ENCODE measurements at places on chromosomes 5 and 9. TPM values are rescaled to one million over a fixed set of nuclear protein-coding genes. Genes with fewer than 3 reads are reported as not detected.
A peak's percentile ranks its signal among the peaks of the same experiment; 100 is the strongest.

C1QTNF3 gene
- 1.1 TPM for total RNA-seq

TAS2R1 gene
- total RNA-seq: not detected

ZNF883 gene
- total RNA-seq: not detected

OTP gene
- total RNA-seq: 8.4 TPM

PCDHA8 gene
- total RNA-seq: not detected

DNA sequence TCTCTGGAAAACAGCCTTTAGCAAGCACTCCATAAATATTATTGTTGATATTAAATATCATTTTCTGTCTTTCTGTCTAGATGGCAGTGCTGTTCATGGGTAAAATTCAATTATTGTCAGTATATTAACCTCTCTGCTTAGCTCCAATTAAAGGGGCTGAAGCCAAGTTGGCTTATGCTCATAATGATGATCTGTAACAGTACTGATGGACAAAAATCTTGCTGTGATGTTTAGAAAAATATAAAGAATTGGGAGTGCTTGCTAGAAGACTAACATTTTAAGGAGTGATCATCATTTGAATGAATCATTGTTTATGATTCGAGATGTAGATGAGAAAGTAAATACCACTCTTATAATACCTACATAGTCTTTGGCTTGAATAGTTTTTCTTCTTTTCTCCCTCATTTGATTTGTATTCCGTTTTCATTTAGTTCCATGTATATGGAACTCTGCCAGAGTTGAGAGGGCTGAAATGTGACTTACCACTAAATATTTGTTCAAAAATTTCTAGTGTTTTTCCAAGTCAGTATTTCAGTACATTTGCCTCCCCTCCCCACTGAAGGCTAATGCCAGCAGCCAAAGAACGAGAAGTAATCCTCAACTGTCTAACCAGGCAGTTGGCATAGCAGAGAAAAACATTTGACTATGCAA, 538.3 kb downstream of the CSNK1G3 start:
- no peak for DNase-seq
- no peak overlapping the region for H3K27ac ChIP-seq
- no peak overlapping the region for H3K4me3 ChIP-seq

DNA sequence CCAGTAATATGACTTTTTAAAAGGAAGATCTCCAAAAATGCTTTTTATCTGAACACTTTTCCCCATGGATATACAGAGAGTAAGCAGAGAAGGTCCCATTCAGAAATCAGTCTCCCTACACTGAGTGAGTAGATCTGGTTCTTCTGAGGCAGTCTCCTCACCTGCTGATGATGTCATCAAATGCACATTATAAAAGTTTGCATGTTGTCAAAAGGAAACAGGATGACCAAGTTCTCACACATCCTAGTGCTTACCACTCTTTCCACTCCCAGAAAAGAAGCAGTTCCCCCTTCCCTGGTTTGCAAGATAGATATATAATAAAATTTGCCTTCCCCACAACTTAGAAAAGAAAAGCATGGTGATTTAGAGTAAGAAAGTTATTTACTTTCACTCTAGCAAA, 180.5 kb downstream of the RAB3C start:
- no peak for DNase-seq
- H3K27ac ChIP-seq: no peak overlapping the region
- no peaks in the 10 kb centered on the region for H3K27me3 ChIP-seq
- H3K4me1 ChIP-seq: no peaks in the 10 kb centered on the region
- H3K4me3 ChIP-seq: no peak overlapping the region

DNA sequence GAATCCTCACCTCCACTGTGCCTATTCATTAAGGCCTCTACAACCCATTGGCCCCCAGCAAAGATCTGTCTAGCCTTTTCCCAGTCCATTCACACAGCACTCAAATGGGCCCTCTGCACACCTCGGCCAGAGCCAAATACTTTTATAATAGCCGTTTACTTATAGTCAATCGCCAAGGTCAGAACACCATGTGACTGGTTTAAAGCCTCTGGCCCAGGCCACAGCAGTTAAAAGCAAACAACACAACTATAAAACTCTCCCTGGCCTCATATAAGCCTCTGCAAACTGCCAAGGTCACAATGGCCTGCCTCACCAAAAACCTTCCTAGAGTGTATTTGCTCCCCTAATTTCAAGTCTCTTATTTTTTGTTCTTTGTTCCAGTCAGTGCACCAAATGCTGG, 562.6 kb downstream of the CAAP1 start:
- DNase-seq: no peak
- no peaks in the 10 kb centered on the region for H3K36me3 ChIP-seq
- H3K27ac ChIP-seq: no peak overlapping the region
- no peaks in the 10 kb centered on the region for H3K27me3 ChIP-seq
- H3K4me3 ChIP-seq: no peak overlapping the region

DNA sequence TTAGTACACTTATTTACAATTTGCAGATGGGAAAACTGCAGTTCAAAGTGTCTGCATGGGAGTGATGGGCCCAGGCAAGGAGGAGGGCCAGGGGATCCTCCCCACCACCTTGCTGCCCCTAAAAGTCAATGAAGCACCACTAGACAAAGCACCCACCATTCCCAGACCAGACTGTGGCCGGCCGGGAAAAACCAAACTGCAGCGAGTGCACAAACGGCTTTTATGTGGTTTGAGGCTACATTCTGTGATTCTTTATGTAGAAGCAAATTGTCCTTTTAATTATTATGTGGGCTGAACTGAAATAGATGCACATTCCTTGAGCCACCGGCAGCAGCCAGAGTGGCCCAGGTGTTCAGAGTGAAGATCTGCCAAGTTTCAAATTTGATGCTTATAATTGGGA, 585.3 kb upstream of the KLF4 start:
- H3K36me3 ChIP-seq: no peaks in the 10 kb centered on the region
- no peak overlapping the region for H3K4me3 ChIP-seq
- no peak overlapping the region for H3K27ac ChIP-seq

DNA sequence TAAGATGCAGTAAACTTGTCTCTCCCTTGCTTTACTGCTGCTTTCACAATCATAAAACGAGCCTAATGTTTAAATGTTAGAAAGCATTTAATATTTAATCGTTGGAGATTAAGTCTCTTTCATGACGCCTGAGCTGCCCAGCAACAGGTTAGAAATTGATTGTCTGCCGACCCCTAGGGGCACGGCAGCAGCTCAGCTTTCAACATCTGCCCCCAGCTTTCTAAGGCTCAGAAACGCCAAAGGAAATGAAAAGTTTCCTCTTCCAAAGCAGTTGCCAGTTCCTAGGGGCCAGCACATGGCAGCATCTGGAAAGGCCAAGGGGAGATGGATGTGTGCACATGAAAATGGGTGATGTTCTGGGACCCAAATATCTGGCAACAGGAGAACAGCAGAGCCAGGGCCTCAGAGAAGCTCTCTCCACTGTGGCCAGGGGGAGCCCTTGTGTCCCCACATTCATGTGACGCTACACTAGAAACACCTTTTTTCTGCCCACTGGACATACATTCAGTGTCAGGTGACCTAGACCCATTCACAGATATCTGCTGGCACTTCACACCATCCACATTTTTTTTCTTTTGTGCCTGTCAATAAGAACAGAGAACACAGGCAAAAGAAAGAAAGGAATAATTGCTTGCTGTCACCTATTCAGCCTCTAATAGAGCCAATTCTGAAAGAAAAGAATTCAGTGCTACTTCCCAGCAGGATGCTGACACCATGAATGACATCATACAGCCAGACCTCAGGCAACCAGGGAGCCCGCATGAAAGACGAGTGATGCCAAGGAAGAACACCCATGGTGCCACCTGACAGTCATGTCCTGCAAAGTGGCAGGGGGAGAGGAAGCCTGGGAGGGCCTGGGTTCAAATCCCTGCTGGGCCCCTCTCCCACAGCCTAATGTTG, 205.0 kb upstream of the TAS2R1 start:
- H3K27ac ChIP-seq: no peak overlapping the region
- no peak for DNase-seq
- no peaks in the 10 kb centered on the region for H3K36me3 ChIP-seq
- H3K4me1 ChIP-seq: no peaks in the 10 kb centered on the region

GRCh38 chr9:75142202-75142601, 53.9 kb downstream of the OSTF1 start:
- H3K27ac ChIP-seq: 0 out of 2 replicates have a peak overlapping the region, but pooled peaks have one; percentile 6
- DNase-seq: no peak
- H3K27me3 ChIP-seq: no peaks in the 10 kb centered on the region

- DNase-seq: peak; percentile 64
- no peaks in the 10 kb centered on the region for H3K27me3 ChIP-seq
- H3K36me3 ChIP-seq: no peaks in the 10 kb centered on the region
- H3K4me1 ChIP-seq: peaks cover 25% of the 10 kb centered on the region
These were observed 4.2 kb downstream of the CCNI2 start for GRCh38 chr5:132751444-132751843.

GRCh38 chr5:172906436-172906835, 52.8 kb upstream of the RPL26L1 start:
- H3K4me3 ChIP-seq: no peak overlapping the region
- peak; percentile 57 for DNase-seq
- peak overlapping the region; percentile 56 for H3K27ac ChIP-seq
- no peaks in the 10 kb centered on the region for H3K27me3 ChIP-seq

GRCh38 chr5:116553366-116553765, 21.3 kb downstream of the SEMA6A start:
- H3K27me3 ChIP-seq: no peaks in the 10 kb centered on the region
- no peaks in the 10 kb centered on the region for H3K36me3 ChIP-seq
- H3K4me1 ChIP-seq: no peaks in the 10 kb centered on the region
- H3K4me3 ChIP-seq: no peak overlapping the region
- no peak for DNase-seq
- H3K27ac ChIP-seq: no peak overlapping the region

DNA sequence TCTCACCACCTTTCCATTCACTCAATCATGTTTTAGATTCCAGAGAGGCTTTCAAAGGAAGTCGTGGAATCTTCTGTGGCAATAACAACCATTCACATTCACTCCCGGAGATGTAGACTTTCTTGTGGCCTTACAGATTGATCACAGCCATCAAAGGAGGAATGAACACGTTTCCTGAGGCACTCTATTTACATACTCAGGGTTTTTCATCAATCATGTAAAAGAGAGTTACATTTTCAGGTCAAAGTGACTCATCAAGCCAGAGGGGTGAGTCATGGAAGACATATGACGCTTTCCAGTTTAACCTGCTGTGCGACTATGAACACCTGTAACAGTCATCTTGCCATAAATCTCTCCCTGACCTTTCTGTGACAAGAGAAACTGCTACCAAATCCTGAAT, 39.3 kb upstream of the RAD23B start:
- no peaks in the 10 kb centered on the region for H3K4me1 ChIP-seq
- no peak overlapping the region for H3K27ac ChIP-seq

DNA sequence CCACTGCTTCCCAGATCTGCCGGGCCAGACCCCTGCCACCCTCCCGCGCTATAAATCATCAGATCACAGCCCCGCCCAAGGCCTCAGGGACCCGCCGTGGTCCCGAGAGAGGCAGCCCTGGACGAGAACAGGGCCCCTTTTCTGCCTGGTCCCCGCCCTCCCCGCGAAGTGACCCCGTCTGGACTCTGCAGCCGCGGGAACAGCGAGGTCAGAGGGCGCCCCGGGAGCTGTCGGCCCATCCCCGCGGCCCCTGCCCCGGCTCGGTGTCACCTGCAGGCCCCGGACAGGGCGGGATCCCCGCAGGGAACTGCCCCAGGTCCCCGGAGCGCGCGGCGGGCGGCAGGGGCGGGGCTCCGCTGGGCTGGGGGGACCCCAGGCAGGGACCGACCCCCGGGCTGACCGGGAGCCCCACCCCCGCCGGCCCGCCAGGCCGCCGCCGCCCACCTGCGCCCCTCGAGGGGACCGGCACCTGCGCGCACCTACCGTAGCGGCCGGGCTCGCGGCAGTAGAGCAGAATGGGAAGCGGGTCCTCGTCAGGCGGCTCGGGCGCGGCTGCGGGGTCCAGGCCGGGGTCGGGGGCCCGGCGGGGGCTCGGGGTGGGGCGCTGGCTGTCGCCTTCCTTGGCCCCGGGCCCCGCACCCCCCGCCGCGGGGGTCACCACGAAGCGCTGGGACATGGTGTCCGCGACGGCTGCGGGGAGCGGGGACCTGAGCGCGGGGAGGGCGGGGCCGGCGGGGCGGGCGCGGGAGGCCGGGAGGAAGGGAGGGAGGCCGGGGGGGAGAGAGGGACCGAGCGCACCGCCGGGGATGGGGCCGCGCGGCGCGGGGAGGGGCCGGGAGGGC, 43.5 kb upstream of the SLC12A7 start:
- H3K36me3 ChIP-seq: no peaks in the 10 kb centered on the region
- no peak overlapping the region for H3K4me3 ChIP-seq
- H3K27me3 ChIP-seq: peaks cover 3% of the 10 kb centered on the region

- no peak overlapping the region for H3K4me3 ChIP-seq
- no peaks in the 10 kb centered on the region for H3K27me3 ChIP-seq
- no peak overlapping the region for H3K27ac ChIP-seq
- H3K4me1 ChIP-seq: no peaks in the 10 kb centered on the region
- H3K36me3 ChIP-seq: no peaks in the 10 kb centered on the region
These were observed 134.0 kb upstream of the EGFLAM start for GRCh38 chr5:38124321-38124720.

GRCh38 chr9:4596165-4596922, 65.8 kb upstream of the PLPP6 start:
- DNase-seq: peak; percentile 5
- H3K36me3 ChIP-seq: no peaks in the 10 kb centered on the region
- no peak overlapping the region for H3K4me3 ChIP-seq
- peaks cover 5% of the 10 kb centered on the region for H3K4me1 ChIP-seq

- H3K27ac ChIP-seq: no peak overlapping the region
- no peak overlapping the region for H3K4me3 ChIP-seq
- DNase-seq: no peak
- no peaks in the 10 kb centered on the region for H3K4me1 ChIP-seq
These were observed 31.8 kb downstream of the FAXDC2 start for GRCh38 chr5:154818471-154819116.

- no peak overlapping the region for H3K27ac ChIP-seq
- peaks cover 14% of the 10 kb centered on the region for H3K4me1 ChIP-seq
- H3K27me3 ChIP-seq: no peaks in the 10 kb centered on the region
- no peak overlapping the region for H3K4me3 ChIP-seq
- peaks cover 2% of the 10 kb centered on the region for H3K36me3 ChIP-seq
- DNase-seq: no peak
These were observed 123.1 kb downstream of the RAPGEF6 start for GRCh38 chr5:131511934-131512333.

- H3K36me3 ChIP-seq: no peaks in the 10 kb centered on the region
- no peaks in the 10 kb centered on the region for H3K4me1 ChIP-seq
- peaks cover 12% of the 10 kb centered on the region for H3K27me3 ChIP-seq
- no peak overlapping the region for H3K27ac ChIP-seq
- H3K4me3 ChIP-seq: no peak overlapping the region
- DNase-seq: no peak
These were observed 1.5 kb upstream of the GABBR2 start for GRCh38 chr9:98709968-98710965.

DNA sequence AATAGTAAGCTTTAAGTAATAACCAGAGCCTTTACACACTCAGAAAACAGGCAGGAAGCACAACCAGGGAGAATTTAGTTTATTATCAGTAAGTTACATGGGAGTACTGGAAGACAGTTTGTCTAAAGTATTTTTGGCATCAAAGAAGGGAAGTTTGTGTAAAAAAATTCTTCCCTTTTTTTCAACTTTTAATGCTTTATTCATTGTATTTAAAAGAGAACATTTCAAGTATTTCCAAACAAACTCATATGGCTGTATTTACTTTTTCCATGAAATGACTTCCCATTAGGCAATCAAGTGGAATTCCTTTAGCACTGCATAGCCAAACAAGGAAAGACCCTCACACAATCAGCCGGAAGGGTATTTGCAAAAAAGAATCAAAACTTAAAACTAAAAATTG, 26.7 kb downstream of the RNF145 start:
- H3K27me3 ChIP-seq: no peaks in the 10 kb centered on the region
- peaks cover 12% of the 10 kb centered on the region for H3K36me3 ChIP-seq
- H3K4me1 ChIP-seq: peaks cover 12% of the 10 kb centered on the region
- H3K27ac ChIP-seq: no peak overlapping the region
- no peak overlapping the region for H3K4me3 ChIP-seq
- DNase-seq: no peak

Data from GM12878 (cell line).